SW 1271 (cell line): ENCODE measurements at places on chromosomes 2 and 18.
A peak's percentile ranks its signal among the peaks of the same experiment; 100 is the strongest.

DNA sequence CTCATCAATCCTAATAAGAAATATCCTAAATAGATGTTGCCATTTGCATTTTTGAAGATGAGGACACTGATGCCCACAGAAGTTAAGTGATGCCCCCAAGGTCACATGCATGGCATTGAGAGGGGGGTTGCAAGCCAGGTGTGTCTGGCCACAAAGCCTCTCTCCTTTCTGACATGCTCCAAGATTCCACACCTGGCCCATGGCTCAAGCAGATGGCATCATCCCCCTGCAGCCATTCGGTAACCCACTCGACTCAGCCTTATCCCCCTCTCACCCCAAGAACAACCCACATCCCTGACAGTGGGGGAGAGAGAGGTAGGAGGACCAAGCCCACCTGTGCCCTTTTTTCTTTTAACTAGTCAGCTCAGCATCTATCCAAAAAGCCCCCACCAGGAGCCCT is 16.5 kb upstream of the TEX51 start:
- DNase-seq: no peak

DNA sequence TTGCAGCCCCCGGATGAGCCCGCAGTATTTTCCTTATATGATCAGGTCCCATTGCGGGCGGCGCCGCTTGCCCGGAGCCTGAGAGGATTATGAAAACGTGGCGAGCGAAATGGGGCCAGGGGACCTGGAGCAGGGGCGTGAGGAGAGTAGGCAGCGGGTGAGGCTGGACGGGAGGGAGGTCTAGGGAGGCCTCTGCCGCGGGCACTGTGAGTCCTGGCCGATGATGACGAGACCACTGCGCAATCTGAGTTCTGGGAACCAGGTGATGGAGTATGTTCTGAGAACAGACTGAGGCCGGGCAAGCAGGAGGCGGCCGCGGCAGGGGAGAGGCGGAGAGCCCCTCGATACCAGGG is 790 bp upstream of the ACAA2 start:
- peak; percentile 48 for DNase-seq

DNA sequence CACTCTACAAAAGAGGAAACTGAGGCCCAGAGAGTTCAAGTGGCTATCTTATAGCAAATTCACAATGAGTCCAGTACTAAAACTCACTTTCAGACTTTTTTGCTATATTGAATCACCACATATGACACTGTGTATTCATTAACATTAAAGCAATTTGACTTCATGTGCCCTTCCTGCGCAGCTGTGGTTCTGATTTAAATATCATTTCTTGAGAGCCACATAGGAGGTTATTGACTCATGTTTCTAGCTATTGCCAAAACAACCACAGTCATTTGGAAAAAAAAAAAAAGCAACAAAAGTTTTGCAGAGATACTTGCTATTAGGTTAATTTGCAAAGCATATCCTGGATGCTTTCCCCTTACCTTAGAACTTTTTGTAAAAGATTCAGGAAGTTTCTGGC is 341.2 kb downstream of the PIK3C3 start:
- no peak for DNase-seq

- DNase-seq: no peak
Measured at GRCh38 chr2:67835266-67835665, 227.5 kb downstream of the C1D start.

DNA sequence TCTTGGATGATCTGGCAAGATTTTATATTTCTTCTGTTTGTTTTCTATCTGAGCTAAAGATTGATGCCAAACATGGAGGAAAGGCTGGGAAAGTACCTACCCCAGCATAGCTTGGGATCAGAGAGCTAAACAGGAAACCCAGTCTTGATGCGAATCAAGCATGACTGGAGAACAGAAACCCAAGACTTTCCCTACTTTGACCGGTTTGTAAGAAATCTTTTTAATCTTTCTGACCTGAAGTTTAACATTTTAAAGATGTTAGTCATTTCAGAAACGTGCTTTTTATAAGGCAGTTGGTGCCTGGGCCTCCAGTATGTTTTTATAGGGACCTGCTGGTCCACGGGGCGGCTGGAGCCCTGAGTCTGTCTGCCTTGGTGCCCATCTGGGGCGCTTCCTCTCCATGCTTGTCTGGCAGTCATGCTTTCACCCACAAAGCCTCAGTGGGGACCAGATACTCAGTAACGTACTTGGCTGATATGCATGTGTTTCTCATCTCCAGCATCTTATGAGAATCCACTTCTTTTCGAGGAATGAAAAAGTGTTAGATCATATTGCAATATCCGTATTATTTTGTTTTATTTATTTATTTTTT is 266.5 kb downstream of the PTGR3 start:
- no peak for DNase-seq

DNA sequence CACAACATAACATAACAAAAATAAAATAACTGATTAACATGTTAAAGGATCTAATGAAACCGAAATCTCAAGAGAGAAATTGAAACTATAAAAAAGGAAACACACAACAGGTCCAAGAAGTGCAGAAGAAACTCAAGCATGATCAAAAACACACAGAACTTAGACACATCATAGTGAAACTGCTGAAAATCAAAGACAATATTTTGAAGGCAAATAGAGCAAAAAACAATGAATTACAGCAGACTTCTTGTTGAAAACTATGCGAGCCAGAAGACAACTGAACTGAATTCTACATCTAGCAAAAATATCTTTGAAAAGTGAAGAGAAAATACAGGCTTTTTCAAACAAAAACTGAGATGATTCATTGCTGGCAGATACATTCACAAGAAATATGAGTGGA is 61.3 kb downstream of the UGP2 start:
- no peak for DNase-seq

- DNase-seq: peak; percentile 40
Measured at GRCh38 chr2:122451040-122451439, 695.6 kb downstream of the TSN start.

GRCh38 chr18:43870626-43871025 is 593.3 kb upstream of the SYT4 start:
- no peak for DNase-seq

DNA sequence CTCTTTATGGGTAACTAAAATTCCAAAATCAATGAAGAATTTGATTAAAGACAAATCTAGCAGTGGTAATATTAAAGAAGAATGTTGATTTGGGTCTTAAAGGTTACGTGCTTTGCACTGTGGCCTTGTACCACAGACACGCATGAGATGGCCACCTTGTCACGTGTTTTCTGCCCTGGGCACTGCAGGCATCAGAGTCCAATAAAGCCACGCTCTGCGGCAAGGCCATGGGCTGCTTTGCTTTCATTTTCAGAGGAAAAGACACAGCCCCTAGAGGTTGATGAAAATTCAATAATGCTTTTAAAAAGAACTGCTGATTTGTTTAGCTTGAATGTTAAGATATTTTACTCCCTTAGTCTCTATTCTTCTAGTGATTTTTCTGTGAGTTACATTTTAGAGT is 30.4 kb downstream of the AOX1 start:
- DNase-seq: no peak

GRCh38 chr2:7053650-7054265 is 136.5 kb downstream of the RNF144A start:
- no peak for DNase-seq

GRCh38 chr2:157337978-157338377 is 12.4 kb upstream of the ERMN start:
- DNase-seq: no peak

DNA sequence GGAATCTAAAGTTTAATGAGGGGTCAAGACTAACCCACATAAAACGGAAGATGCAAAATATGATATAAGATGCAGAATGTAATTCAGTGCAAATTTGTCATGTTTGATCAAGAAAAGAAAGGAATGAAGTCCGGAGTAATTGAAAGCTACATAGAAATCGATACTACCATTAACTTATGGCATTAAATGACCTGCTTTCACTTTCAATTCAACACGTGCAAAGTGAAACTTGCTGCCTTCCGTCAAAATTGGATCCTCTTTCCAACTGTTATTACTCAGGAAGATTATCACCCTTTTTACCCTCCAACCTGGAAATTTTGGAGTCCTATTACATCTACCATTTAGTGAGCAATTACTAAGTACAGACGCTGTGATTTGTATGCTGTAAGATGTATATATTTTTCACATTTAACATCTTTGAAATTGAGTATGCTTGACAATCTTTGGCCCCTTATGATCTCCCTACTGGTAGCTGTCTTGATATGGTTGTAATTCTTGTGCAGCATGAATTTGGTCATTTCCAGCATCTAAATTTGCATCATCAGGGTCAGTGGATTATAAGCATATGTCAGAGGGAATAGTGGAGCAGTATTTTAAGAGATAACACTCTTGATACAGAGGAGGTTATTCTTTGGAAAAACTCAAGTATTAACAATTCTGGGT is 18.6 kb downstream of the UNC80 start:
- no peak for DNase-seq

GRCh38 chr2:46970334-46971288 is 55.0 kb upstream of the MCFD2 start:
- no peak for DNase-seq

DNA sequence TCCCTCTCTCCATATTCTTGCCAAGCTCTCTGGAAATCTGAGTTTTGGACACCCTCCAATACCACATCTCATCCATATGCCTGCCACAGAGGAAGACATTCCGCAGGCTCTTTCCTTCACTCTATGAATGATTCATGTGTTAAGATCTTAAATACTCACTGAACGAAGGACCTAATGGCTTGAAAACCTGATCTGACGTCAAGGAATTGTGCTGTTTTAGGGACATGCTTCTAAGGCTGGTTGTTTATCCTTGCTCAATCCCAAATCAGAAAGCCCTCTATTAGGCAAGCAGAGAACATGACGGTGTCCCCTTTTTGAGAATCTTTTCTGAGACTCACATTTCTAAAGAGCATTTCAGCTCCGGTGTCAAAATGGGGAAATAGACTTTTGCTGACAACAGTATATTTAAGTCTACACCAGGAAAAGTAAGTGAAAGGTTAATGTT is 83.7 kb upstream of the GALNT5 start:
- DNase-seq: peak; percentile 54

DNA sequence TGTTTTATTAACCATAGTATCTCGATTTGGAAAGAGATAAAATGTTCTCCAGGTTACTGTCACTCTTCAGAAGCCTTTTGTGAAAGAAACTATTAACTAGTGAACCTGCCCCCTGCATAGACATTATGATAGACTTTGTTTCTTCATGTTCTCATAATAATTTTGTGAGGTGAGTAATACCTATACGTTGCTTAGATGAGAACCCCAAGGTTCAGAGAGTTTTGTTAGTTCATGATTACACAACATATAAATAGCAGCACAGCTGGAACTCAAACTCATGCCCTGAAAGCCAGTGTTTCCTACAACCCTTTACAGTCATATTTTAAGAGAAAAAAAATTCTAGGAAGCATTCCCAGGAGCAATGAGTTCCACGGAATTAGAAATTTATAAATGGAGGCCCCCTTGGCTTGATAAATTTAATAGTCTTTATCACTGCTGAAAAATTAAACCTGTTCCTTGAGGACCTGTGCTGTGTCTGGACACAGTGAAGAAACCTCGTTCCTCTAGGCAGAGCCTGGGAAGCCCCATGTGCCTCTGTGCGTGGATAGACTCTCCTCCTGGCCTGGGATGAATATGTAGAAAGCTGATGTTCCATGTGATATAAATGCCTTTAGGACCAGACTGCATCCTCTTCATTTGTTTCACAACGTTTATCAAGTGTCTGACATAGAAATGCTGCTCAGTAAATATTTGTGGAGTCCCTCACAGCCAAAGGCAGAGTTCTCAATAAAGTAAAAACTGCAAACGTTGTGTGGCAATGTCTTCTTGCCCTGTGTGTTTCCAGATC is 1257.0 kb upstream of the GYPC start:
- no peak for DNase-seq

DNA sequence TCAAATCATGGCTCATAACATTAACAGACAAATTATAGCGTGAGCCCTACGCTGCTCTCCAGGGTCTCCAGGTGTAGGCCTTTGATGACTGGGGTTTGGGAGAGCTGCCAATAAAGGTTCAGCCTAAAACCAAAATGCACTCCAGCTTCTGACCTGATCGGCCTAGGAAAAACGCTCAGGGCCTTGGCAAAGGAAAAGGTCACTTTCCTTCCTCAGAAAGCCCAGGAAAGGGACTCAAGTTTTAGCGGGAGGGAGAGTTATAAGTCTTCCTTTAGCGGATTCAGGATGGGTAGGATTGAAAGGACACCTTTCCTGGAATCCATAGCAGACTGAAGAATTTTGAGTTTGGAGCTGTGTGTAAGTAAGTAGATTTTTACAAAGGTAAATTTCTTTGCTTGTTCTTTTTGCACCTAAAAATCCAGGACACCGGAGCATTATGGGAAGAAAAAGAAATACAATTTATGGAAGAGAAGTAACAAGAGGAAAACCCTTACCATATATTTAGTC is 8.8 kb downstream of the EVX2 start:
- no peak for DNase-seq

GRCh38 chr2:98912221-98912851 is 23.7 kb downstream of the CRACDL start:
- DNase-seq: no peak

DNA sequence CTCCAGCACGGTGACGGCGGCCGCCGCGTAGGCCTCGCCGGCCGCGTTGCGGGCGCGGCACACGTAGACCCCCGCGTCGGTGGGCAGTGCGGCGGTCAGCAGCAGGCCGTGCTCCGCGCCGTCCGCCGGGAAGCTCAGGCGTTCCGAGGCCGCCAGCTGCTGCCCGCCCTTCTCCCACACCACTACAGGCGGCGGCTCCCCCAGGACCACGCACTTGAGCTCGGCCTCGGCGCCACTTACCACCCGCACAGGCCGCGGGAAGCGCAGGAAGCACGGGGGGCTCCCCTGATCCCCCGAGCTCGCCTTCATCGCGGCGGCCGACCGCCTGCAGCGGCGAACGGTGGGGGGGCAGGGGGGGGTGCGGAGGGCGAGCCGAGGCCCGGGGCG is 422 bp downstream of the OBSL1 start:
- no peak for DNase-seq

DNA sequence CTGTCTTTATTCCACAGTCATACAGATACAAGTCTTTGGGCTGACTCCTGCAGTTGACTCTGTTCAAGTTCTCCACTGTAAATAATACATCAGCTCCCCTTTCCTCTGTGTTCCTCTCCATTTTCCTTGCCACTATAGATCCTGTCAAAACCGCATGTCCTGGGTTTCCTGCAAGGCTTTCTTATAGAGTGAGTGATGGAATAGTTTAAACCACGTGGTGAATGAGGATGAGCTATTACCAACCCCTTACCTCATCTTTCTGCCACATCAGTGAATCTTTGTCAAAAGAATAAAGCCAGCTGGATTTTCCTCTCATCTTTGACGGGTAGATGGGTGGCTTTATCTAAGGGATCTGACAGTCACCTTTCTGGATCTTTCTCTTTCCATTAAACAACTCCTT is 3.9 kb upstream of the GALNT14 start:
- DNase-seq: no peak
